A375 (cell line): ENCODE measurements at places on chromosomes 2 and 18. TPM values are rescaled to one million over a fixed set of nuclear protein-coding genes. Genes with fewer than 3 reads are reported as not detected.

The AQP12A gene
- total RNA-seq, result not detected in 2 replicates

The HOXD1 gene
- total RNA-seq, result 0.08 TPM in 2 replicates

The C2orf92 gene
- total RNA-seq, result 1.2 and 3.2 TPM in 2 replicates

The CDH19 gene
- 11.5 and 15.8 TPM in 2 replicates for total RNA-seq

The PDE1A gene
- 0.11 TPM in 1 of 2 replicates, not detected in the other for total RNA-seq

The CNTNAP5 gene
- 0.11 TPM in 1 of 2 replicates, not detected in the other for total RNA-seq

The CD8B2 gene
- not detected in 2 replicates for total RNA-seq

The OLA1 gene
- total RNA-seq, result 99.5 and 121 TPM in 2 replicates

The YIPF4 gene
- total RNA-seq, result 11.3 and 17.3 TPM in 2 replicates

The CCBE1 gene
- total RNA-seq, result 8.2 and 10.1 TPM in 2 replicates

The GAL3ST2 gene
- total RNA-seq, result not detected in 2 replicates

The CRYGC gene
- total RNA-seq, result not detected in 2 replicates

The TMEM247 gene
- not detected in 2 replicates for total RNA-seq

The OSBPL1A gene
- total RNA-seq, result 20.6 and 29.3 TPM in 2 replicates
